ENCODE measurements at places on chromosomes 1 and 21. TPM values are rescaled to one million over a fixed set of nuclear protein-coding genes. Genes with fewer than 3 reads are reported as not detected.

DNA sequence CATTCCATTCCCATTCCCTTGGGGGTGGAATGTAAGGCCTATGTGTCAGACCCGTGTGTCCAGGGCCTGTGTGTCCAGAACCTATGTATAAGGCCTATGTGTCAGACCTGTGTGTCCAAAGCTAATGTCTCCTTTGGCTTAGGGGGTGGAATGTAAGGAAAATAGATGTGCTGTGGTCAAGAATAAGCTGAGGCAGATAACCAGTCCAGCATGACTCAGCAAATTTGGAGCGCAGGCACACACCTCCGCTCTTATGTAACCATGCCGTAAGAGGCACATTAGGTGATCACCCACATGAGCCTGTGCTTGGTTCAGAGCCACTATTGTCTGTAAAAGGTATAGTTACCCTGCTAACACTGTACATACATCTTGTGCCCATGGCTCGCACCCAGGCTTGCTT, 150.8 kb upstream of the SGIP1 start:
- no peak for DNase-seq

DNA sequence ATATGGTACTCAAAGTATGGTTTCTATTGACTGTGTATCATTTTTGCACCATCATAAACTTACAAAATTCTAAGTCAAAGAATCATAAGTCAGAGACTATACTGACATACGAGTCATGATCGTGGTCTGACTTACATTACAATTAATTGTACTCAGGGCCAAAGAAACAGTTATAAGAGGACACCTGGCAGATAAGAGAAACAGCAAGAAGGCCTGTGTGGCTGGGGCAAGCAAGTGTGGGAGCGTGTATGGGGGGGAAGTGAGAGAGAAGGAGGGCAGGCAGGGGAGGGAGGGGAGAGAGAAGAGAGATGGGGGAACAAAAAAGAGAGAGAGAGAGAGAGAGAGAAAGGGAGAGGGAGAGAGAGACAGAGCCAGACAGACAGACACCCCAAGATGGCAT, 70.9 kb downstream of the RERE start:
- DNase-seq: no peak

DNA sequence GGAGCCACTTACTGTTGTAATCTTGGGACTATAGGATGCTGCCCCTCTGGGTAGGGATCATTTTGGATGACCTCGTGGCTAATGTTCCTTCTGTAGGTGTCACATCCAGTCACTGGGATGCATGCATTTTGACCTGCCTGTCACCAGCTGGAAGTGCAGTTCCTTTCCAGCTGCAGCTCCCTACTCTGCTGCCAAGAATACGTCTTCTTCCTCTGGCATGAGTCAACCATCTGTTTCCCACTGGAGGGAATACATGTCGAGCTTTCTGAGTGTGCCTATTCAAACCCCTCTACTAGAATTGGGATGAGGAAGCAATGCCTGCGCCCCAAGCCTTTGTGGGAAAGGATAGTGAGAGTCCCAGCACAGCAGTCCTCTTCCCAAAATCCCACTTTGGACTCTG, 415.5 kb upstream of the ADAMTS5 start:
- no peak for DNase-seq

DNA sequence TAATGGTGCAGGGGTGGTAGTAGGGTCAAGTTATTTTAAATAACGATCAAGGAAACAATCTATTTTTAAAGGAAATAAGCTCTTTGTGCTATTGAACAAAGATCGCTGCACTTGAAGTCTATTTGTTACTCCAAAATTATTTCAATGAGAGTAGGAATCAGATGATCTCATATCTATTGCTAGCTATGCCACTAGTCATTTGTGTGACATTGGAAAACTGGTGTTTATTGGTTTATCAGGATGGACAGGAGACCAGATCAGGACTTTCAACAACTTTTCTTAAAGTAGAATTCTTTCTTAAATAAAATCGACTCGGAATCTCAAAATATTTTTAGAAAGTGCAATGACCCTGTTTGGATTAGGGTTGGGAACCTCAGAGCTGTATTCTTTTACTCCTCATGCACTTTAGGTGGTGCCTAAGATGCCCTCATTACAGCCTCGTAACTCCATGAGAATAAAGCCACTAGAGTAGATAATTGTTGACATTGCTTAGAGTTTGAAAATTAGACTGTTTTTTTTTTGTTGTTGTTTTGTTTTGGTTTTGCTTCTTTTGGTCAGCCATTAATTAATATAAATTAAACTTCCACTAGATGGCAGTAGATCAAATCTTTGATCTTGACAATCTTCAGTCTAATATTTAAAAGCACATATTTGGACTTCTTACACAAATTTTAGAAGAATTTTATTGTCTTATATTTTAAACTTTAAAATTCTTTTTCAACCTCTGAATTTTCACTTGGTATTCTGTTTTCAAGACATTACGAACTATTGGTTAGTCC, 352.4 kb downstream of the USP25 start:
- DNase-seq: no peak

The LCE3D gene
- not detected for total RNA-seq

GRCh38 chr1:59751801-59752200, 62.9 kb upstream of the HOOK1 start:
- no peak for DNase-seq

GRCh38 chr1:19421365-19421764, 64.0 kb downstream of the CAPZB start:
- DNase-seq: peak; percentile 34

DNA sequence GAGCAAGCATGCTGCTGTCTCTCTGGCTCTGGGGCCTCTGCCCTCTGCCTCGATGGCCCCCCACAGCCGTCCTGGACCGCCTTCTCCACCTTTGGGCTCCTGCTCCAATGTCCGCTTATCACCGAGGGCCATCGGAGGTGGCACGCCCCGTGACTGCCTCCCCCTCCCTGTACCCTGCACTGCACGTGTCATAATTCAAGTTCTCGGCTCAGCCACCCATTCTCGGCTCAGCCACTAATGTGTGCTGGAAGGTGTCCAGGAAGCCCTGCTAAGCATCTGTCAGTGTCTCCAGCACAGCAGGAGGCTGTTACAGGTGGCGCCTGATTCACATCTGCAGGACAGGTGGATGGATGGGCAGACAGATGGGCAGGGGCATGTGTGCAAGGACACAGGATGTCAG, 45.5 kb downstream of the TP73 start:
- no peak for DNase-seq

- DNase-seq: no peak
These were observed 2.5 kb downstream of the FMN2 start for GRCh38 chr1:240094041-240094722.

DNA sequence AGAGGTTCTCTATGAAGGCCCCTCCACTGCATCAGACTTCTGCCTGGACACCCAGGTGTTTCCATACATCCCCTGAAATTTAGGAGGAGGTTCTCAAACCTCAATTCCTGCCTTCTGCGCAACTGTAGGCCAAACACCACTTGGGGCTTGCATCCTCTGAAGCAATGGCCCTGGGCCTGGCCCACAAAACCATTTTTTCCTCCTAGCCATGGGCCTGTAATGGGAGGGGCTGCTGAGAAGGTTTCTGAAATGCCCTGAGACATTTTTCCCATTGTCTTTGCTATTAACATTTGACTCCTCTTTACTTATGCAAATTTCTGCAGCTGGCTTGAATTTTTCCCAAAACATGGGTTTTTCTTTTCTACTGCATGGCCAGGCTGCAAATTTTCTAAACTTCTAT, 37.9 kb upstream of the PTPRC start:
- DNase-seq: no peak

GRCh38 chr1:95754412-95754811, 520.4 kb downstream of the RWDD3 start:
- DNase-seq: no peak

The PDPN gene
- total RNA-seq: 40.9 TPM

GRCh38 chr21:36425286-36425685, 40.1 kb downstream of the CHAF1B start:
- peak; percentile 74 for DNase-seq

DNA sequence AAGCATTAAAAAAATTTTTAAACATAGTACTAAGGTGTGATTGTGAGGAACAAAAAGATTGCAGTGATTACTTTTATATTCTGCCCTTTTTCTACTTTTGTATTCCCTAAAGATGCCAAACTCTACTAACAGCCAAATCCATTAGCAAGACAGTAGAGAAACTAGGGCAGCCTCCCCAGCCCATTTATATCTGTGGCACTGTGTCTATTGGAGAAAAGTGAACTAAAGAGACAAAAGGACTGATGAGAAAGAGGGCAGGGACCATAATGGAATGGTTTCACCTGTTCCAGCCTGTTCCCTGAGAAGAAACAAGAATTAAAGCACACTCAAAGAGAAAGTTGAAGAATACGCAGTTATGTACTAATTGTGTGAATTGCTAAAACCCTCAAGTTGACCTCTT, 56.6 kb downstream of the ATG4C start:
- no peak for DNase-seq

GRCh38 chr1:223752721-223753515, 40.6 kb downstream of the CAPN2 start:
- DNase-seq: peak; percentile 75

The GUCA2A gene
- total RNA-seq: not detected

GRCh38 chr1:3659093-3659492, 6.8 kb downstream of the TP73 start:
- DNase-seq: peak; percentile 47

GRCh38 chr1:5311634-5312292, 657.4 kb downstream of the AJAP1 start:
- no peak for DNase-seq

- no peak for DNase-seq
These were observed 60.4 kb downstream of the SLC44A5 start for GRCh38 chr1:75550559-75550958.

The TNFSF18 gene
- not detected for total RNA-seq

DNA sequence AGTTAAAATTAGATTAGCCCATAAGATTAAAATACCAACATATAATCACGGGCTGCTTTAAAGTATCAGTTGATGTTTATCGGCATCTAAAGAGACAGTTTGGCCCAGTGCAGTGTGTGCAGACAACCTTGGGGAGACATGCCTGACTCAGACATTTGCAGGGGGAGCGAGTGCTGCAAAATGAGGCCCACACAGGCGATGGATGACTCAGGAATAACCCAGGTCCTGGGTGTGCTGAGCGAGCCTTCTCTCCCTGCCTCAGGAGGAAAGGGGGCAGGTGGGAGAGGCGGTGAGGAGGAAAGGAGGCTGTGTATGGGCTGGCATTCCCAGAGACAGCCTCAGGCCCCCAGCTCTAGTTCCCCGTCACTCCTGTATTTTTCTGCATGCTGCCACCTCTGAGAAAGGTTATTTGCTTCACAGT, 9.0 kb downstream of the SLC9A1 start:
- peak; percentile 83 for DNase-seq

DNA sequence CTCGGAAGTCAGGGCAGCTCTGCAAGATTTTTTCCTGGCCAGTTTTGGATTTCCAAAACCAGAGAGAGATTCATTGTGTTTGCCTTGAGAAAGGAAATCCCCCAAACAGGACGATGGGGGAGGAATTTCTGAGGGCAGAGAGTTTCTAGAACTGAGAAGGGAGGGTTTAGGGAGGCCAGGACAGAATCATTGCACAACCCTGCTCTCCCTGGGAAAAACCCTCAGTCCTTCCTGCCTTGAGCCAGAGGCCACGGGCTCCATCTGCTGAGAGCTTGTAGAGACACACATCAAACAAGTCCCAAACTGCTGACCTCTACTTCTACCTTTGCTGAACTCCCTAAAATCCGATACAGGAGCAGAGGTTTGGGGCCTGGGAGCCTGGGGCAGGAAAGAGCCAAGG, 99.7 kb downstream of the NMNAT2 start:
- DNase-seq: peak; percentile 92

The CATSPERE gene
- total RNA-seq: 1.5 TPM

DNA sequence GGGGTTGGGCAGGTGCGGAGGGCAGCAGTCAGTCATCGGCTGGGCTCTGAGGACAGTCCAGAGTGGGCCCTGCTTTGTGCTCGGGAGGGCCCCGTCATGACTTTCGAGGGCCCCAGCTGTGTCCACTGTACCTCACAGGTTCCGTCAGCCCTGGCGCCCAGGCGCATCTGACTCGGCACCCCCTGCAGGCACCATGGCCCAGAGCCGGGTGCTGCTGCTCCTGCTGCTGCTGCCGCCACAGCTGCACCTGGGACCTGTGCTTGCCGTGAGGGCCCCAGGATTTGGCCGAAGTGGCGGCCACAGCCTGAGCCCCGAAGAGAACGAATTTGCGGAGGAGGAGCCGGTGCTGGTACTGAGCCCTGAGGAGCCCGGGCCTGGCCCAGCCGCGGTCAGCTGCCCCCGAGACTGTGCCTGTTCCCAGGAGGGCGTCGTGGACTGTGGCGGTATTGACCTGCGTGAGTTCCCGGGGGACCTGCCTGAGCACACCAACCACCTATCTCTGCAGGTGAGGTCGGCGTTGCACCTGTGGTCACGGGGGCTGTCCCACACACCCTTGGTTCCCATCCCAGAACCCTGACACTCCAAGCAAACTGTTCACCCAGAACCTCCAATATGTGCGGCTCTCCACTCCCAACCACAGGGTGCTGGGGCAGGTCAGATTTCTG, 7.8 kb downstream of the PODN start:
- DNase-seq: peak; percentile 80

DNA sequence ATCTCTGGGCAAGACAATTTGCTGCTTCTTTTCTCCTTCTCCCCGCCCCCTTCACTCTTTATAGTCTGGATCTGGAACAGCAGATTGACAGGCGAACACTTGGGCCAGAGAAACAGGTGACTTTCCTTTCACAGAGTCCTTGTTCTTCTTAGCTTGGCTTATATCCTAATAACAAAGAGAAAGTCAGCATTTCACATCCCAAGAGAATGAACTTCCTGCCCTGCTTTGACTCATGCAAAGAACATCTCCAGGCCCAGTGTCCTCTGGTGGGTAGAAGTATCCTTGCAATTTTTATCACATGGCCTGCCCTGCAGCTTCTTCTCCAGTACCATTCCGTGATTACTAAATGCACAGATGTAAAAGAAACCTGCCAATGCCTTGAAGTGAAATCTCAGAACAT, 764.4 kb downstream of the ADGRL2 start:
- DNase-seq: no peak

The MCOLN3 gene
- 0.38 TPM for total RNA-seq

DNA sequence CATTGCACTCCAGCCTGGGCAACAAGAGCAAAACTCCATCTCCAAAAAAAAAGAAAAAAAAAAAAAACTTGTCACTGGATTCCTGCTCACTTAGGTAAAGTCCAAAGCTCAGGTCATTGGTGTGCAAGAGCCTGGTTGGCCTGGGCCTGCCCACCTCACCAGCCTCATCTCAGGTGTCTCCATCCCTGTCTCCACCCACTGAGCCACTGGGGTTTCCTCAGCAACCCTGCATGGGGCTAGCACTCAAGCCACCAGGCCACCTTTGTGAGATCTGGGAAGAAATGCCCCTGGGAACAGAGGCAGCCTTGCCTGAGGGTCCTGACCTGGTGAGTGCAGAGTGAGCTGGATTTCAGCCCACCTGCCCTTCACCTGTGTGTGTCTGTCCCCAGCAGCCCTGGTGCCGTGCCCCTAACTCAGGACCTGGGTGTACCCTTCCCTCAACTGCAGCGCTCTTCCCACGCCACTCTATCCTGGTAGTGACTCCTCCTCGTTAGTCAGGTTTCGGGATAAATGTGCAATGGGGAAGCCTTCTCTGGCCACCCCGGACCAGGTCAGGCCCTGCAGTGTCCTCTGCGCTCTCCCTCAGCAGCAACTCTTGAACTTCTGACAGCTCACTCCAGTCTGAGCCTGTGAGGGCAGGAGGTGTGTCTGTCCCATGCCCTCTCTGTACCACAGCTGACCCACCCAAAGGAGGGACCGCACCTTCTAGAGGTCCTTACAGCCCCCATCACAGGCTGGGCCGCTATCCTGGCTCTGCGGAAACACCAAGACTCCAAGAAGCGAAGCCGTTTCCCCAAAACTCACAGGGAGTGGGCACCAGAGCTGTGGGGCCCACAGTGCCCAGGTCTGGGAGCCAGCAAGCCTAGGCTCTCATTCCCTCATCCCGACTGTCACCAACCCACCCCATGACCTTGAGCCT, 3.3 kb downstream of the PDZK1IP1 start:
- peak; percentile 60 for DNase-seq

The SPTA1 gene
- 0.62 TPM for total RNA-seq
